Stimulated activated CD8-positive, alpha-beta memory T cell treated with anti-CD3 and anti-CD28 coated beads, Interleukin-4, amount 100 ng/mL, for 1 hour (primary cell): ENCODE measurements at places on chromosomes 4 and X.

- DNase-seq = no peak
Measured at GRCh38 chrX:38006291-38006690, at the start of gene SYTL5. TSS of gene SYTL5 (plus strand) at chrX:38006553. CDS start at chrX:38033890, 27,337 bp downstream.

- DNase-seq = no peak
Measured at GRCh38 chr4:109738104-109738872, 8.4 kb upstream of the PLA2G12A start.

DNA sequence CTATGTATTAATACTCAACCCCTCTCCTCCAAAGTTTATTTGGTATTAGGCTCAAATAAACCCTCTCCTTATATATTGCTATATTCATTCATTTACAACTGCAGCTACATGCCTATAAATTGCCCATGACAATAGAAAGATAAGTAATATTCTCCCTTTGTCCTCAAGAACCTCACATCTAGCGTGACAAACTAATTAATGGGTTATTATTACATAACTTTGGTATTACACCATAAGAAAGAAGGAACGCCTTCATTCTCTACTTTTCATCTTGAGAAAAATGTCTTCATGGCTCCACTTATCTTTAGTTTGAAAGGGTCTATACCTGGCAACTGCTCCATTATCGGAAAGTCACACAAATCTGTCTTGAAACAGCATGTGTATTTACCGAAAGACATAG lies 157.7 kb upstream of the RASGEF1B start:
- DNase-seq = no peak

GRCh38 chrX:64204701-64205440 lies 637 bp downstream of the AMER1 start:
- no peak for DNase-seq

DNA sequence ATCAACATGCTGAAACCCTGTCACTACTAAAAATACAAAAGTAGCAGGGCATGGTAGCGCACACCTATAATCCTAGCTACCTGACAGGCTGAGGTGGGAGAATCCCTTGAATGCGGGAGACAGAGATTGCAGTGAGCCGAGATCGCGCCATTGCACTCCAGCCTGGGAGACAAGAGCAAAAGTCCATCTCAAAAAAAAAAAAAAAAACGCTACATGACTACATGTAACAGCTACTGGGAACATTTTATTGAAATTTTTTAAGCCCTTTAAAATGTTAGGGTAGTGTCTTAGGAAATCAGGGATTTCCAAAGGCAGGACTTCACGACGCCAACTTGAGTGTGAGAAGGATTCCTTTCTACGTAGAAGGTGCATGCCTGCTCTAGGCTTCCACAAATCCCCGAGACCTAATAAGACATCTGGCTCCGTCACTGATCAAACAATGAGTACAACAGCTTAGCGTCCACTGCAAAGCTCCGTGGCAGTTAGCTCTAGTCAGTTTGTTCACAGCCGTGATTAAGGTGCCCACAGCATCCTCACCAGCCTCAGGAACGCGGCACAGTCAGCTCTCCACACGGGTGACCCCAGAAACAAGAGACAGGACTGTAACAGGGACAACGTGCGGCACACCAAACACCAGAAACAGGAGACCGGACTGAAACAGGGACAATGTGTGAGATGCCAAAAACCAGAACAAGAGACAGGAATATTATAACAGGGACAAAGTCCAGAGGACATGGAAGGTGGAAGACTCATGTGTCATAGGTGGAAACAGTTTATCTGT lies 33.7 kb downstream of the DHRSX start:
- DNase-seq = no peak

DNA sequence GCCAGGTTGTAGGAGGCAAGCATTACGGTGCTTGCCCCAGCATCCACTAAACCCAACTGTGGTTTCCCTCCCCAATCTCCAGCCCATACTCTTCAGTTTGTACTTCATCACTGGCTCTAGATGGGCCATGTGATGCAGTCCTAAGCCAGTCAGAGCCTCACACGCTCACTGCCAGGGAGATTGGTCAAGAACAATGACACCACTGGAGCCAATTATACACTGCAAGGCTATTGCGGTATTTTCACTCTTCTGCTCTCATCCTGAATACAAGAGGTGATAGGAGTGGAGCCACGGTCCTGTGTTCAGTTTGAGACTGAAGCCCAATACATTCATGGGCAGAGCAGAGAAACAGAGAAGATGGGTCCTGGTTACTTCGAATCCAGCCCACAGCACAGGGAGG lies 58.4 kb downstream of the SEPSECS start:
- no peak for DNase-seq

- DNase-seq = no peak
Measured at GRCh38 chrX:23879380-23880090, 28.2 kb downstream of the APOO start.

- no peak for DNase-seq
Measured at GRCh38 chr4:71110499-71110898, 117.0 kb downstream of the DCK start.
